ENCODE measurements at places on chromosomes 7 and 10. TPM values are rescaled to one million over a fixed set of nuclear protein-coding genes. Genes with fewer than 3 reads are reported as not detected.
A peak's percentile ranks its signal among the peaks of the same experiment; 100 is the strongest.

FGF8 gene
- not detected for total RNA-seq

MEOX2 gene
- not detected for total RNA-seq

LIPM gene
- not detected for total RNA-seq

UCN3 gene
- not detected for total RNA-seq

- DNase-seq: peak; percentile 17
Observed at GRCh38 chr7:55144333-55145317, 125.8 kb downstream of the EGFR start.

KCP gene
- total RNA-seq: not detected

- no peak for DNase-seq
Observed at GRCh38 chr7:36617408-36617807, 106.9 kb downstream of the AOAH start.

DNA sequence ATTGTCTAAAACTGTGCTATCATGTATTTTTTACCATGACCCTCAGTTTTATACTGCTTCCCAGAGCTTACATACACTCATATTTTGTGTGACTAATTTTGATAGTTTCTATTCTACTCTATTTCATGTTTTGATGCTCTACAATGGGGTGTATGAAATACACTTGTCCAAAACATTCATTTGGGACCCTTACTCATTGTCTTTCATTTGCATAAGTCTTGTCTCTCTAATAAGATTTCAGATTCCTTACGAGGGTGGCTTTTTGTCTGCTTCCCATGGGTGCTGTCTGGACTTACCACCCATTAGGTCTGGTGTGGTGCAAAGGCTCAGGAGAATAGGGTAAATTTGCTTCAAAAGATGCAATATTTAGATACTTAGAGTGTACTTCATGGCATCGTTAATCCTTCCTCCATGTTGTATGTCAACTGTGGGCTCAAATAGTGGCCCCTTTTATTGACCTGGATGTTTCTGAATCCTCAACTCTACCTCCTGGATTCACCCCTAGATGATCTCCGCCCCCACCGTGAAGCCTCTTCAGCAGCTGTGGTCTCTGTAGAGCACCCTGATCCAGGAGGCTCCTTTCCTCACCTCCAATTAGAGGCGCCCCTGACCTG lies 3.6 kb upstream of the GIMAP5 start:
- no peak for DNase-seq

GRCh38 chr7:114901771-114902170 lies 20.1 kb upstream of the MDFIC start:
- no peak for DNase-seq

GRCh38 chr7:114426824-114427223 lies 12.2 kb downstream of the FOXP2 start:
- no peak for DNase-seq

DNA sequence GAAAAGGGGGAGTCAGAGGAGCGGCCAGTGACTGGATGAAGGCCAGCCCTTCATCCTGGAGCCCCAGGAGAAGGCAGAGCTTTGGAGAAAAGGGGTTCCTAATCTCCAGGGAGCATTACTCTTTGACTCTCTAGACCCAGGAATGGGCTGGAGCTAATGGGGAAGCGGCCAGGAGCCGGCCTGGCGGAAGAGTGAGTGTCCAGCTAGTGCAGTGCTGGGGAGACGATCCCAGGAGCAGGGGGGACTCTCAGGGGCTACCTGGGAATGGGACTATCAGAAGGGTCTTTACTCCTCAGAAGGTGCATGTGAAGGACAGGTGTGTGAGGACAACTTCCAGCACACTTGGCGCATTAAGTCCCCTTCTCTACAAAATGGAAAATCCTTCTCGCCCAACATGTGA lies 2.4 kb upstream of the PAX2 start:
- DNase-seq: no peak

MSANTD7 gene
- 22.5 TPM for total RNA-seq

DNA sequence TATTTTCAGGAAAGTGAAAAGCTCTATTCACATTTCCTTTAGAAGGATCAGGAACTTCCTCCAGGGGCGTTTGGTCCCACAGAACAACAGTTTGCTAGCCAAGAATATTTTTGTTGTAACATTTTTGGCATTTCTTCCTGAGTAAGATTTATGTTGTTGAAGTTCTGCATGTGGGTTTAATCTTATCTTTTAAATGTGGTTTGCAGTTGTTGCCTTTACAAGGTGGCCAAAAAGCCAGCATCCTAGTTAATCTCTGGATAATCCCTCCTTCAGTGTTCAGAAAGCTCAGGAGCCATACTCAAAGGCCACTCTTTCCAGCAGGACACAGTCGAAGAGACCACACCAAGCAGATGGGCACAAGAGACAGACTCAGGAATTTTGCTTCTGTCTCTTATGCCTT lies 30.0 kb downstream of the SLC26A4 start:
- no peak for DNase-seq

SEMA3C gene
- not detected for total RNA-seq

SLC26A5 gene
- total RNA-seq: not detected

- no peak for DNase-seq
Observed at GRCh38 chr10:93548376-93549071, 17.9 kb upstream of the FFAR4 start.

DNA sequence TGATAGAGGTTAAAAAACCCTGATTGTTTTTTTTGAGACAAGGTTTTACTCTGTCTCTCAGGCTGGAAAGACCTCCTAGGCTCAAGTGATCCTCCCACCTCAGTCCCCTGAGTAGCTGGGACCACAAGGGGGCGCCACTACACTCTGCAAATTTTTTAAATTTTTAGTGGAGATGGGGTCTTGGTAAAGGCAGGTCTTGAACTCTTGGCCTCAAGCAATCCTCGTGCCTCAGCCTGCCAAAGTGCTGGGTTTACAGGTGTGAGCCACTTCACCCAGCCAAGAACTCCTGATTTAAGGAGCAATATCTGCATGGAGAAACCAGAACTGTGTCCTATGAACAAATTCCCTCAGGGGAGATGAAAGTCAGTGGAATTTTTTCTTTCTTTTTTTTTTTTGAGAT lies 7.3 kb upstream of the KLHDC10 start:
- peak; percentile 89 for DNase-seq

- no peak for DNase-seq
Observed at GRCh38 chr10:77922055-77922454, 4.5 kb downstream of the DLG5 start.

GRCh38 chr7:94655848-94656657 lies at the start of gene SGCE:
TSS of gene SGCE (minus strand) at chr7:94656133. CDS start at chr7:94656098, 35 bp downstream.
- DNase-seq: peak; percentile 51

SYNPO2L gene
- not detected for total RNA-seq

CFAP69 gene
- 0.69 TPM for total RNA-seq

GRCh38 chr7:142024547-142024946 lies 28.9 kb downstream of the MGAM start:
- DNase-seq: no peak

OR9A2 gene
- total RNA-seq: not detected

- DNase-seq: no peak
Observed at GRCh38 chr10:86226781-86227201, 139.8 kb downstream of the GRID1 start.

DNA sequence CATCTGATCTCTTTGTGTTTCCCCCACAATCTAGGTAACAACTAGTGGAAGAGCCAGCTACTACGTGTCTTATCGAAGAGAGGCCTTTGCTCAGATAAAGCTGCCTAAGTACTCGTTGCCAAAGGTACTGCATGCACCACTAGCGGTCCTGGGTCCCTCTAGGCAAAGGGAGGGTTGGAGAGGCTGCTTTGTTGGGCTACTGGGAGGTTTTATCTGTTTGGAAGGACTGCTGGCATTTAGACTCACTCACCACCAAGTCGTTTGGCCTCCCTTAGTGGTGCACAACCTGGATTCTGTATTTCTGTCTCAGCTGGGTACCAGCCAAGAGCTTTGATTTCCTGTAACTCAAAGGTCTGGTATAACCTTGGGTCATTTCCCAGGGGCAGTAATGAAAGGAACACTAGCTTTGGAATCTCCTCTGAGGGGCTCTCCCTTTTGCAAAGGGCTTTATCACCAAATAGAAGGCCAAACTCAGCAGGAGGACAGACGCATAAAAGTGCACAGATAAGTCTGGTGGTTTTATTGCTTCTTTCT lies 498.3 kb downstream of the SORCS3 start:
- DNase-seq: no peak

MRPS17 gene
- total RNA-seq: 28.2 TPM

NEUROG3 gene
- total RNA-seq: 2.3 TPM

DNA sequence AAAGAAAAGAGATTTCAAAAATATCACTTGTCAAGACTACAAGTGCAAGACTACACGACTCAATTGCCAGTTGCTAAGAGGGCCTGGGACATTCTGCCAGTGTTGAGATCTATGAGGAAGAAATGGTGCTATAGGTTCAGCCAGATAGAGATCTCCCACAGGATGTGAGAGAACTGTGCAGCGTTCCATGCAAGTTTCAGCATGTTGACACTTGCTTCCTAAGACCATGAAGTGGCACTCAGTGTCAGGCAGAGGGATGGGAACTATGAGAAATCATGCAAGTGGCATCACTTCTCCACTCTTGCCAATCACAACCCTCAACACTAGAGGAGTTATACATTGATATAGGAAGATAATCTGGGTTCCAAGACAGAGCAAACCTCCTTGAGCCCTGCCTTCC lies 210.3 kb downstream of the CHRM2 start:
- no peak for DNase-seq

PRPS1L1 gene
- not detected for total RNA-seq

DNA sequence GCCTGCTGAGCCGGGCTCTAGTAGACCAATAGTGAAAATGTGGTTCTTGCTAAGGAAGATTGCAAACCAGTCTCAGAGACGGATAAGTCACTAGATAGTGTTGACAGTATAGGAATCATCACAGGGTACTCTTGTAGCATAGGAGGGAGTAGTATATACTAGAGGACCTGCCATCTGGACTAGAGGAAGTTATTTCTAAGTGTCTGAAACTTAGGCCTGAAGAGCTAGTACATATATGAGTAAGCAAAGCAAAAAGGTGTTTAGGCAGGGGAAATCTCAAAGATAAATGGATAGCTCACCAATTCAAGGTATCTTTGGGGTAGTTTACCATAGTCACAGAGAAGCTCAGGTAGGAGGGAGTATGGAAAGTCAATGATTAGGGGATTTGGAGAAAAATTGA lies 428.1 kb downstream of the CNTNAP2 start:
- DNase-seq: no peak

DNA sequence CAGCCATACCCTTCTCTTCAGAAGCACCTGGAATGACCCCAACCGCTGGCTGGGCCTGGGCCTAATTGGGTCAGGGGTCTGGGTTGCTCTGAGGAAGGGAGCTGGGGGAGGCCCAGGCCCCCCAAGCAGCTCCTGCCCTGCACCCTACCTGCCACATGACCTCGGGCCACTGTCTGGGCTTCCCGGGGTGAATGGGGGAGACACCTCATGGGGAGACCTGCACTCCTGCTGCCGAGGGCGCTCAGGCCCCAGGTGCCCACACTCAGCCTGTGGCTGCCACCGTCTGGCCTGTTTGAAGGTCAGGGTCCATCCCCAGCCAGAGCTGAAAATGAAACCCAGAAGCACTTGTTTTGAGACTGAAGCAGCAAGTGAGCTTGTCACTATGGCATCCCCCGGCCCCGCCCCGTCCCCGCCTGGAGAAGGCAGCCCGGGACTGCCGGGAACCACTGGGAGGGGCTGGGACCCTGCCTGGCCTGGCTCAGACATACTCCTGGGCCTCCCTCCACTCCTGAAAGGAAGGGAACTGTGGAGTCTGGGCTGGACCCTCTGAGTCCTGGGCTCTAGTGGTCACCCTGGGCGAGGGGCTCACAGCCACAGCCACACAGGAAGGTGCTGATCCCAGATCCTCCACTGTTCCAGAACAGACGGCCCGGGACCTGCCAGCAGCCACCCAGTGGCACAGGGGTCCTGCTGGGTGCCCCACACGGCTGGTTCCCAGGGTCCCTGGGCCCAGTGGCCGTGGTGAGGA lies 7.4 kb upstream of the MICALL2 start:
- no peak for DNase-seq

DNA sequence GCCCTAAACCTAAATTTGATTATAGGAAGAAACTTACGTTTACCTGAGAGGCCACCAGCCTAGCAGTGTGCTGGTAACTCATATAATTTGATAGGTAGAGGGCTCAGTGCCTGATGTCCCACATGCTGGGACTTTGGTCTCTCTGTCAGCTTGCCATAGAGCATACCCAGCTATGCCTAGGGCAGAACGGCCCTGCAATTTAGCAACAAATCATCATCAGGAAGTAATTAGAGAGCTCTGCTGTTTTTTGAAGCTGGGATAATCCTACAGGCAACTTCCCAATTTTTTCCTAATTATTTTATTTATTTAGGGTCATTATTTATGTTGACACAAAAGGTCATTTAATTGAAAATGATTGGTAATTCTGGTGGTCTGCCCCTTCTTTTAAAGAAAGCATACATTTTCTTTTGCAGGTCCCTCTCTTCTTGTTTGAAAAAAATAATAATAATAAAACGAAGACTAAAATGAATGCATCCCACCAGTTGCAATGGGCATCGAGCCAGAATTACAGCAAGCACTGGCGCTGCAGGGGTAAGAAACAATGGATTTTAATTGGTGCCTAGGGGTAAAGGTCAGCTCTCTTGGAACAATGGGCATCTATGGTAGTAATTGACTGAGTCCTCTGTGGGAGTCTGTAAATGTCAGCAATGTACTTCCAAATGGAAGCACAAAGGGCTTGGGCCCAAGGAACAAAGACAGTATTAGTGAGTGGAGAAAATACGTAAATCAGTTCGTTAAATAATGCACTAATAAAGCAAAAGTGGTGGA lies 348.0 kb downstream of the SORCS1 start:
- no peak for DNase-seq

HEPACAM2 gene
- total RNA-seq: not detected

- DNase-seq: no peak
Observed at GRCh38 chr7:138064856-138065357, 11.4 kb upstream of the AKR1D1 start.

- no peak for DNase-seq
Observed at GRCh38 chr10:21364196-21365114, 161.0 kb downstream of the SKIDA1 start.

DNA sequence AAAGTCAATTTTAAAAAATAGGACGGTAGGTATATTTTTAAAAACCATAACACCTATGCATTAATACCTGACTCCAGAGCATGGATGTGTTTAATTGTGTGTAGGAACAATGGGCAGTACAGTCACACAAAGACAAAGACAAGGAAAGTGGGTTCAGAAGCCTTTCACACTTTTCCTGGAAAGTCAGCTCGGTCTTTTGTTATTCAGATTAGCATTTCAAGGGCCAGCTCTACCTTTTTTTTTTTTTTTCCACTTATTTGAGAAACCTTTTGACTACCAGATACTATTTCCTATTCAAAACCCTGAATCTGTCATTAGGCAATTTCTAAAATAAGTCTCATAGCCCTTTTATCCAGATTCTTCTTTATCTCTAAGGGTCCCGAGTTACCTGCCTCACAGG lies 401.9 kb downstream of the PARD3 start:
- no peak for DNase-seq

GIMAP2 gene
- 42.2 TPM for total RNA-seq

DNA sequence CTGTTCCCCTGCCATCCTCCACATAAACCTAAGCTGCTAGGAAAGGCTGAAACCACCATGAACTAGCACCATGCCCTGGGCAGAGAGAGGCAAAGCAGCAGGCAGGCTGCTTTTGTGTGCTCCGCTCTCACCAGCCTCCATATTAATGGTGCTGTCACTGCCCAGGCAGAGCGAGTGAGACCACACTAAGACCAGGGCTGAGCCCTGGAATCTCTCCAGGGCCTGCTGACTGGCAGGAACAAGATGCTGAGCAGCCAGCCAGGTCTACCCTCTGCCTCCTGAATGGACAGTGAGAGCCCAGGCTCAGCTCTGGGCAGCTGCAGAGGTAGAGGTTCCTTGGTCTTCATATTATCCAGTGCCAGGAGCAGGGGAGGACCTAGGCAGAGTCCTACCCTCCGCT lies 1.6 kb upstream of the CRHR2 start:
- no peak for DNase-seq

Measured in activated CD8-positive, alpha-beta T cell treated with anti-CD3 and anti-CD28 coated beads for 36 hours (primary cell).